ENCODE measurements at places on chromosomes 11 and 22.

DNA sequence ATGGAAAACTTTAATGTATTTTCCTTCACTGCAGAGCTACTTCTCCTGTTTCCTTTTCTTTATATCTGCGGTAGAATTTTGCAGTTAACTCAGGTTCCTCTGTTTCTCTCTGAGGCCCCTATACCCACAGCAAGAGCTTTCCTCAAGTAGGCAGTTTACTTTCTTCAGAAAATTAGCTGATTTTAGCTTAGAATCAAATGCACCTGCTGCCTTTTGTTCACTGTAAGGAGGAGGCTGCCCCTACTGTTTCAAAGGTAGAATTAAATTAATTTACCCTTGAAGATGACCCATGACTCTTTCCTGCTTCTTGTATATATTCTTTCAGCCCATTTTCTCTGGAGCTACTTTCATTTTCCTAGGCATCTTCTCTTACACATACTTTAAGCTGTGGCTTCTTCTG is 68.7 kb upstream of the GDPD4 start:
- DNase-seq, result no peak

GRCh38 chr22:46033256-46034200 is 56.6 kb upstream of the WNT7B start:
- no peak for DNase-seq

GRCh38 chr11:34840736-34841386 is 75.3 kb downstream of the APIP start:
- no peak for DNase-seq

GRCh38 chr11:66704659-66705360 is 24.2 kb downstream of the SPTBN2 start:
- DNase-seq, result no peak

- DNase-seq, result no peak
These were observed 2.3 kb downstream of the PRSS23 start for GRCh38 chr11:86802601-86803051.

GRCh38 chr11:70900540-70900939 is 351.8 kb downstream of the SHANK2 start:
- no peak for DNase-seq

DNA sequence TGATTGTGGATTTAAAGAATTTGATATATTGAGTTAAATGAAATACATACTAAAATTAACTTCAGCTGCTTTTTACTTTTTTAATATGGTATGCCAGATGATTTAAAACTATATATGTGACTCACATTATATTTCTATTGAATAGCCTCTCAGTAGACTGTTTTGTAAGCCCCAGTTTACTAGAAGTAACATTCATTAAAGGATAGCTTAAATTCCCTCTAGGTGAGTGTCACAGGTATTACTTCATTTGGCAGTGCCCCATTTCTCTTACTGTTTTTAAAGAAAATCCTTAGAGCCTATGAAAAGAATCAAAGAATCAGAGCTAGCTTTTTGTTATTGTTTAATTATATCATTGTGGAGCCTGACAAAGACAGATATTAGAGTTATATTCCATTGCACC is 48.6 kb downstream of the ZC3H12C start:
- DNase-seq, result no peak

GRCh38 chr11:21480240-21480639 is 712.6 kb upstream of the ANO5 start:
- DNase-seq, result no peak

DNA sequence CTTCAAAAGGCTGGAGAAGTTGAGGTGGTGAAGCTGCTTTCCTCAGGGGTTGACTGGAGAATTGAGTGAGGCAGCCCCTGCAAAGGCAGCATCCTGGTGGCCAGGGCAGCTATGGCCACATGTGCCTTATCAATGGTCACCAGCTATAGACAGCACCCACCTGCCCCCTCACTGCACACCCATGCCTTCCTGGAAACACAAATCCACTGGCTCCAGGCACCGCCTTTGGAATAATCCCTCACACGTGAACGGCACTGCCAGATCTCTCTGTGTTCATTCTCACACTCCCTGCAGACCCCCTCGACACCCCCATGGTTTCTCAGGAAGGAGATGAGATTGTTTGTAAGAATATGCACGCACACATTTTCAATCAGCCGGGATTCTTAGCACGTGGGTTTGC is 1297.8 kb downstream of the TBC1D22A start:
- DNase-seq, result no peak

DNA sequence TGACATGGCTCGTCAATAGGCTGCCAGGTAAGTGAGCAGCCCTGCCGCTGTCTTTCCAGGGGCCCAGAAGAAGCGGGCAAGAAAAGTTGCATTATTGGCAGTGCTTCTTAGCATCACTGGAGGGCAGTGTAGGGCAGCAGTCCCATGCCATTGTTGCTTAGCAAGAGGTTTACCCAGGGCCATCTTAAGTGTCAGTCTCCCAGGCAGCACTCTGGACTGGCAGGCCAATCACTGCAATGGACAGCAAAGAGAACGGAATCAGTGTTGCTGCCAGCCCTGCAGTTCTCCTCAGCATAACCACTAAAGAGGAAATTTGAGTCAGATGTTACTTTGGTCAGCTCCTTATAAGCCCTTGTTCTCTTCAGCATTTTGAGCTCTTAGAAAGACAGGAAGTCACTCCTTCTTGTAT is 13.4 kb upstream of the GRK2 start:
- DNase-seq, result no peak

DNA sequence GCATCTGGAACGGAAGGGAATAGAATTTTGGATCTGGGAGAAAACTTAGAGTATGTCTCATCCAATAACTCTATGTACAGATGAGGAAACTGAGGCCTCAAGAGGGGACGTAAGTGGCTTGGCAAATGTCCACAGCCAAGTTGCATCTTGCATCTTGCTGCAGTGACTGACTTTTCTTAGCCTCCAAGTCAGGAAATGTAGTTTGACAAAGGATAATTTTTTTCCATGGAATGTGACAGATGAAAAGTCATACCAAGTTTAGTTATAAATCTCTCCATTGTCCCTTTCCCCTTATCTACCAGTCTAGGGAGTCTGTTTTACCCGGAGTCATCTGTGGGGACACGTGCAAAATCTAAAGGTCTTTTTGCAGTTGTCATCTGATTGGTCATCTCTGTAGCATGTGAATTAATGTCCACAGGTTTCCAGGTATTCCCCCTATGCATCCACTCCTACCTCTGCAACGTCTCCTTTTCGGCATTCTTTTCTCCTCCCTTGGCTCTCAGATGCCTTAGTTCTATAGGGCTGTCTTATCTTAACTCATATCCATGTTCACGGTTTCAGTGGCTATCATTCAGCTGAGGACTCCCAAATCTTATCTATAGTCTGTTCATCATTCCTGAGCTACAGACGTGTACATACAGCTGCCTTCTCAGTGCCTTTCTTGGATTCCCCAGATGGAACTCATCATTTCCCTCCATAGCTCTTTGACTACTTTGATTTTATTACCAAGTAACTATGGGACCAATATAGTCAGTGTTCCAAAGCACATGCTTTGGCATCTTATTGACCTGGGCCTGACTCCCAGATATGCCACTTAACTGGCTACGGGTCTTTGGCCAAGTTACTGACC is 139.5 kb upstream of the TIMP3 start:
- DNase-seq, result no peak

- no peak for DNase-seq
These were observed 37.3 kb downstream of the PARVG start for GRCh38 chr22:44218071-44218470.

DNA sequence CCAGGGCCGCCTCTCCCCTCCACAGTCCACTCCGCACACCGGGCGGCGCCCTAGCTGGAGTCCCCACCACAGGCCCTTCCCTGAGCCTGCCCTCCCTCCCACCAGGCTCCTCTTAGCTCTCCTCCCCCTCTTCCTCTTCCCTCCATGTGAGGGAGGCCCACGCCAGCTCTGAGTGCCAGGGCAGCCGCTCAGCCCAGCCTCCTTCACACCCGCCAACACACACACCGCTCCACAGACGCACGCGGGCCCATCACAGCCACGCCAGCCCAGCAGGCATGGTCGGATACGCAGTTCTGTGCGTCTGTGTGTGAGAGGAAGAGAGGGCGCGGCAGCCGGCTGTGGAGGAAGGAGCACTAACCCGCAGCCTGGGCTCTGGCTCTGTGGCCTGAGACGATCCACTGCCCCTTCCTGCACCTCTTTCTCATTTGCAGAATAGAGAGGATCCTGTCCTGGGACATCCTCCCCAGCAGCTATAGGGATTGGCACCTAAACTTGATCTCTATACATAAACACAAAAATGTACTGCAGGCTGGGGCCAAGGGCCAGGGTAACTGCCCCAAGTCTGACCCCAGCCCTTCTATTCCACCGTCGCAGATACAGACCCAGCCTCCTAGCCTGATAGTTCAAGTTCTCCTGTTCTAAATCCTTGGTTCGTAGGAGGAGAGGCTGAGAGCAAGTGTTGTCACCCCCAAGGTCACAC is 3.5 kb downstream of the CHRM4 start:
- DNase-seq, result no peak

GRCh38 chr11:4547416-4547815 is 2.4 kb downstream of the OR52M1 start:
- DNase-seq, result no peak

GRCh38 chr11:2772544-2773031 is 72.8 kb upstream of the KCNQ1OT1 start:
- DNase-seq, result no peak

- no peak for DNase-seq
These were observed 189.7 kb upstream of the TMEM45B start for GRCh38 chr11:129625930-129626329.
